ENCODE measurements at places on chromosomes 7 and 10. TPM values are rescaled to one million over a fixed set of nuclear protein-coding genes. Genes with fewer than 3 reads are reported as not detected.

The SMIM30 gene
- 41.7 TPM for total RNA-seq

The NPY4R gene
- not detected for total RNA-seq

The TNS3 gene
- total RNA-seq, result 59.8 TPM

The ITPRID1 gene
- total RNA-seq, result not detected

The ANKRD30A gene
- total RNA-seq, result not detected

The STK32C gene
- 9.5 TPM for total RNA-seq

The SPDYE16 gene
- 0.22 TPM for total RNA-seq

The ATP5F1C gene
- 290 TPM for total RNA-seq

The LMOD2 gene
- not detected for total RNA-seq

The CAV2 gene
- total RNA-seq, result 179 TPM

The HOXA4 gene
- 8.1 TPM for total RNA-seq

The CFTR gene
- total RNA-seq, result not detected

The ITGA8 gene
- total RNA-seq, result 0.12 TPM

The MBL2 gene
- total RNA-seq, result not detected

The NUTM2A gene
- 0.14 TPM for total RNA-seq

The CLDN3 gene
- 0.95 TPM for total RNA-seq

The STEAP2 gene
- 4.2 TPM for total RNA-seq

The TMEM130 gene
- total RNA-seq, result not detected

The FAM25C gene
- not detected for total RNA-seq

The PDZD7 gene
- total RNA-seq, result 0.55 TPM

The TUBAL3 gene
- not detected for total RNA-seq

The CCL24 gene
- total RNA-seq, result not detected

The CNPY1 gene
- not detected for total RNA-seq

The COMTD1 gene
- 14.0 TPM for total RNA-seq

The TRUB1 gene
- 16.7 TPM for total RNA-seq

The GIMAP2 gene
- 26.2 TPM for total RNA-seq

The MSMB gene
- not detected for total RNA-seq

The COL17A1 gene
- total RNA-seq, result 1.2 TPM

The VPS37D gene
- total RNA-seq, result 2.0 TPM

The DYDC2 gene
- total RNA-seq, result not detected

The UBTD1 gene
- total RNA-seq, result 42.6 TPM

The DPP6 gene
- not detected for total RNA-seq

The LGI1 gene
- total RNA-seq, result not detected

The LLCFC1 gene
- not detected for total RNA-seq

The MUC3A gene
- total RNA-seq, result not detected

The SFTPD gene
- total RNA-seq, result not detected

The EBLN1 gene
- not detected for total RNA-seq

The ARHGAP12 gene
- 19.2 TPM for total RNA-seq

The GPR26 gene
- not detected for total RNA-seq

The AVPI1 gene
- total RNA-seq, result 3.0 TPM

The UPK3B gene
- total RNA-seq, result 0.97 TPM

The C10orf67 gene
- not detected for total RNA-seq

The PIP gene
- total RNA-seq, result not detected

The NPFFR1 gene
- total RNA-seq, result not detected

The PRSS2 gene
- not detected for total RNA-seq

The SKAP2 gene
- 27.6 TPM for total RNA-seq
